ENCODE measurements at places on chromosomes 12 and 14.

DNA sequence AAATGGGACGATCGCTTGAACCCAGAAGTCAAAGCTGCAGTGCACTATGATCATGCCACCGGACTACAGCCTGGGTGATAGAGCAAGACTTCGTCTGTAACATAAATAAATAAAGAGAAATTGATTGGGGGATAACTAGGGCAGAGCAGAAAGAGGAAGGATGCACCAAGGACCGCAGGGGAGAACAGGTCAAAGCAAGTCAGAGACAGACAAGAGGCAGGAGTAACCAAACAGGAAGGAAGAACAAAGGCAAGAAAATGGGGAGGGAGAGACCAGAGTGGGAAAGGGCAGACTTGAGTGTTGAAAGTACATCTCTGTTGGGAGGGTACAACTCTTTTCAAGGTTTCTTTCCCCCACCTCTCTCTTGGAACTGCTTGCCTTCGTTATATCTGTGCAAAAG lies 50.8 kb upstream of the ELK3 start:
- no peak for DNase-seq

DNA sequence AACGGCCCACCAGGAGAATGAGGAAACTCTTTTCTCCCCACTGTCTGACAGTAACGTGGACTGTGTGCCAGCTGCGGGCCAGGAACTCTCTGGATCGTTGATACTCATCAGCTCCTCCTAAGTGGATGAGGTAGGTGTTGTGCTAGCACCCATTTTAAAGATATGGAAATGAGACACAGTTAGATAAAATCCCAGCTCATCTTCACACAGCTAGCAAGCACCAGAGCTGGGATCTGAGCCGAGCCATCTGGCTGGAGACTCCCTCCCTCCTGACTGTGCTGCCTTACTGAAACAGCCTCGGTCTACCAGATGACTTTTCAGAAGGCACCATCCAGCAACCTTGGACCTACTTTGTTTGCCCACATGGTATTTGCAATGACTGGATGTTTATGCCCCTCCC lies 49.2 kb downstream of the TMEM132D start:
- DNase-seq: no peak

GRCh38 chr12:55847603-55848291 lies 5.0 kb upstream of the MMP19 start:
- DNase-seq: no peak

DNA sequence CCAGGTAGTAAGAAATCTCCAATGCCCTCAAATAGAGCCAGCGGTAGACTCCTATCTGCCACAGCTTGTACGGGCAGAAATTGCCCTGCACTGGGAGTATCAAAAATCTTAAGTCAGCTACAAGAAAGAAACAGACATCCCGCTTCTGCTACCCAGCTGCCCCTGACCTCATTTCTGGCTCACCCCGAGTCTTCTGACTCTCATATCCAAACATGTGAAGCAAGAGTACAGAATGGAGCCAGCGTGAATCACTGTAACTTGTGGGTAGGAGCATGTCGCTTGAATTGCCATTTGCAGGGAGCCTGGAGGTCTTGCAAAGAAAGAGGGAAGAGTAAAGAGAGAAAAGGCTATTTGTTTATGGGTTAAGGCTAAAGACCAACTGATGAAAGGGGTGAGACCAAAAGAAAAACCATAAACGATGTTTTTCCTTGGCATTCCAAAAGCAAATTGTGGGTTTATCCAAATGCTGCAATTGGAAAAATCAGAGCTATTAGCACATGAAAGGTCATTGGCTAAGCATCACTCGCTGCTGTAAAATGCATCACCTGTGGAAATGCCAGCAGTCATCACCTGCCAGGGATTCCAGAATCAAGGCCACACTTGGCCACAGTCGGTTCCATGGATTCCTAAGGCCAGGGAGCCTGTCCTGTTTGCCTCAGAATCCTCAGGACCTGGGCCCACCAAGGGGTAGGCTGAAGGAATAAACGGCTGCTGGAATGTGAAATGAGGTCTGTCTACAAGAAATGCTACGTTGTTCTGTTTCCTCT lies 86.6 kb downstream of the FOXN3 start:
- no peak for DNase-seq

GRCh38 chr12:69738351-69739286 lies at the start of gene RAB3IP:
TSS of gene RAB3IP (plus strand) at chr12:69738860. CDS start at chr12:69755409, 16,549 bp downstream.
- peak; percentile 96 for DNase-seq

GRCh38 chr14:66383771-66384170 lies 102.4 kb upstream of the CCDC196 start:
- no peak for DNase-seq

GRCh38 chr12:97142737-97143410 lies 235.8 kb downstream of the NEDD1 start:
- no peak for DNase-seq

DNA sequence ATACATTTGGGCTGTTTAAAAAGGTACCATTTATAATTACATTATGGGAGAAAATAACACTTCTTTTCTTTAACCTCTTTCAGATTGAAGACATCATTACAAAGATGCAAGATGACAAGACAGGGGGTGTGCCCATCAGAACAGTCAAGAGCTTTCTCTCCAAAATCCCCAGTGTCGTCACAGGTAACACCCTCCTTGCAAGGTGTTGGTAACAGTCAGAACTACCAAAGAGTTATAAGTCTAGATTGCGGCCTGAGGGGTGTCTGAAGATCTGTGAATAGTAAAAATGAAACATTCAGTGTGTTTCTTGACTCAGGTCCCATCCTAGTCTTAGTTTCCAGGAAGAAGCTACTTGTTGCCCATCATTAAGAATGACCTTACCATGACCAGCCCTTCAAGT lies 419.8 kb downstream of the RGS6 start:
- no peak for DNase-seq

GRCh38 chr12:18828987-18829386 lies 91.1 kb downstream of the CAPZA3 start:
- DNase-seq: no peak

DNA sequence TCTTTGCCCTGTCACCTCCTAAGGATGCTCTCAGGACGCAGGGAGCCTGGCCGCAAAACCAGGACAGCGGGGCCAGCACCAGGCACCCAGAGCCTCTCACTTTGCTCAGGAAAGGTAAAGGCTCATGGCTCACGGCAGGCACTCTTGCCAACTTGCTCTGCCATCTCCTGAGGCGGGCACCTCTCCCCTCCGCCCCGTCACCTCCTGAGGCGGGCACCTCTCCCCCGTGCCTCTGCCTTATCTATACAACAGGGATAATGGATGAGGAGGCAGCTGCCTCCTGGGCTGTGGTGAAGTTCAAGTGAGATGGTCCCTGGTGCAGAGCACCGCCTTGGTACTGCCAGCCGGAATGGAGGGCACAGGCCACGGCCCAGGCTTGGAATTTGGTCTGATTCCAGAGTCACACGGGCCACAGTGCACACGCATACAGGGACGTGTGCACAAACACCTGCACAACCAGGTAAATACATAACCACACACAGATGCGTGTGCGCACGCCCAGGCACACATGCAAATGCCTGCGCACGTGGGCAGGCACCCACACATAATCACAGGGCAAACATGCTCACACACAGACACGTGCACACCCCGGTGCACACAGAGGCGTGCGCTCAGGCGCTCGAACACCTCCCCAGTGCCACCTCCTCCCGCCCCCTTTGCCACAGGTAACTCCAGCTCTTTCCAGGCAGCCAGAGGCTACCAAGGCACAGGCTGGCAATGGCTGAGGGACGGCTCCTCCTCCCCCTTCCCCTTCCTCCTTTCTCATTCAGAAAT lies 11.6 kb downstream of the DEGS2 start:
- DNase-seq: peak; percentile 49

GRCh38 chr12:12539028-12539810 lies 23.4 kb downstream of the DUSP16 start:
- no peak for DNase-seq

DNA sequence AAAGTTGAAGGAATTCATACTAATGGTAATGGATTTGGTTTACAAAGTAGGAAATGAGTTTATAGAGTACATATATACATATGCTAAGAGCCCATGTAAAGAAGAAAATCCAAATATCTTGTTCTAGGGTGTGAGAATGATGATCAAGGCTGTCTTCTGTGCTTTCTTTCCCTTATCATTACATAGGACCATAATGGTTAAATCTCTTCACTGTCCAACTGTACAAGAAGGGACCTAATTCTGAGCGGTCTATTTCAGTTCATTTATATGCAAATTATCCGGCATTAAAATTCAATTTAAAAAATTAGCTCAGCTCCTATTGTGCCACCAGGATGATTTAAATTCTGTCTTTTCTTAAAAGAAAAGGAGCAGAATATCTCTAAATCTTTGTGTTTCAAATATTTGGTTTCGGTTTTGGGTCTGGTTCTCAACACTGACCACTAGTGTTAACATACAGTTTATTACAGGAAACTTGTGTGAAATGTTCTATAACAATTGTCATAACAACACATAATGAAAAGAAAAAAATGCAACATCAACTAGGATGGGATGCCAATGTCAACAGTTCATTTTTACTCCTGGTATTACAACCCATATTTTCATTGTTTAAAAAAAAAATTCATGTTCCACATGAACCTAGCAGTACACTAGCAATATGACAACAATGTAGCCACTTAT lies 16.8 kb downstream of the OR4K1 start:
- no peak for DNase-seq

- DNase-seq: no peak
Observed at GRCh38 chr14:94423453-94424056, 29.0 kb downstream of the SERPINA11 start.

GRCh38 chr12:12606781-12607589 lies 4.7 kb upstream of the CREBL2 start:
- DNase-seq: no peak
